Colonic mucosa (tissue), 4 donors: ENCODE measurements at places on chromosomes 2 and 18.
A peak's percentile ranks its signal among the peaks of the same experiment; 100 is the strongest.

DNA sequence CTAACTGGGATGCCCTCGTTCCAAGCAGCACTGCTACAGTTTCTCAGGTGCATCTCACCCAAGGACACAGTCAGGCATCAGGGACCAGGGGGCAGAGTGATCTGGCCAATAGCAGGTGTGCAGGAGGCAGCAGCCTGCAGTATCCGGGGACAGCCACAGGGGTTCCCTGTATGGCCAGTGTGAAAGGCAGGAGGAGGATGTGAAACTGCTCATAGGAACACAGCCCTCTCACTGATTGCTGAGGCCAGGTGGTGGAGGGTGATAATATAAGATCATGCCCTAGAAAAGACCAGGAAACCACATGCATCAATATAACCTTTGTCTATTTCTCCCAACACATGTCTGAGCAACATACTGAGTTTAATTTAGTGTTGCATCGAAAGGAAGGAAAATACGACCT, 112.7 kb upstream of the TACR1 start:
- H3K27me3 ChIP-seq = no peaks in the 10 kb centered on the region
- no peak overlapping the region for H3K27ac ChIP-seq
- no peak for DNase-seq
- no peaks in the 10 kb centered on the region for H3K4me1 ChIP-seq
- no peak overlapping the region for H3K4me3 ChIP-seq

DNA sequence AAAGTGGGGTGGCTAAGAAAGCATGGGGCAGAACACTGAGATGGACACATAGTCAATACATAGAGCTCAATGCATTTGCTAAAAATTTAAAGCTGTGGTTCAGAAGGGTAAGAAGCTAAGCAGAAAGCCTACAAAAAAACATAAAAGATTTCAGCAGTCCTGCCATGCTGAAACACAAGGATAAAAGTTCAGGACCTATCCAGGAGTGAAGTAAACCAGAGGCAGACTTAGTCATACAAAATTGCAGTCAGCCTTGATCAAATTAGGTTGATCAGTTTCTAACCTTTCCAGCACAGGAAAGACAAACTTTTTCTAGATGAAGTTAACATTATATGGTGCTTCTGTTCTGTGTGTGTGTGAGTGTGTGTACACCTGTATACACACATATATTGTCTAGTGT, 120.8 kb upstream of the RBMS1 start:
- H3K27me3 ChIP-seq = no peaks in the 10 kb centered on the region
- no peak overlapping the region for H3K27ac ChIP-seq
- no peak for DNase-seq

- DNase-seq = no peak
- H3K4me1 ChIP-seq = no peaks in the 10 kb centered on the region
- no peaks in the 10 kb centered on the region for H3K36me3 ChIP-seq
- H3K27ac ChIP-seq = no peak overlapping the region
- H3K27me3 ChIP-seq = no peaks in the 10 kb centered on the region
- no peak overlapping the region for H3K4me3 ChIP-seq
Observed at GRCh38 chr2:141393214-141393545, 737.6 kb downstream of the LRP1B start.

GRCh38 chr2:31429759-31430438, 15.4 kb upstream of the XDH start:
- peak overlapping the region; percentile 11 for H3K27ac ChIP-seq
- H3K27me3 ChIP-seq = no peaks in the 10 kb centered on the region
- H3K4me1 ChIP-seq = no peaks in the 10 kb centered on the region

DNA sequence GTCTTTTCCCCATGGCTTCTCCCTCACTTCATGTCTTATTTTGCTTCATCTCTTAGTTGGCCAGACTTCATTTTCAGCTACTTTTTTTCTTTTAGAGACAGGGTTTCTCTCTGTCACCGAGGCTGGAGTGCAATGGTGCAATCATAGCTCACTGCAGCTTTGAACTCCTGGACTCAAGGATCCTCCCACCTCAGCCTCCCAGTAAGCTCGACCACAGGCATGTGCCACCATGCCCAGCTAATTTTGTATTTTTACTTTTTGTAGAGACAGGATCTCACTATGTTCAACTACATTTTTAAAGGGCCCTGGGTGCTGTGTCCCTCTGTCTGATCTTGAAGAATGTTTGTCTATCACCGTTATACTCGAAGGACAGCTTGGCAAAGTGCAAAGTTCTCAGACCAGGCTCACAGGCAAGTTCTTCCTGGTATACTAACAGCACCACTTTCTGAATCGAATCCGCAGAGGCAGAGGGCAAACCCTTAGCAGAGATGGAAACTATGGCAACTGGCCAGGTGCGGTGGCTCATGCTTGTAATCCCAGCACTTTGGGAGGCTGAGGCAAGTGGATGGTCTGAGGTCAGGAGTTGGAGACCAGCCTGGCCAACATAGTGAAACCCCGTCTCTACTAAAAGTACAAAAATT, 60.9 kb downstream of the SOWAHC start:
- H3K4me1 ChIP-seq = peaks cover 24% of the 10 kb centered on the region
- peak overlapping the region; percentile 87 for H3K27ac ChIP-seq
- H3K4me3 ChIP-seq = no peak overlapping the region
- no peaks in the 10 kb centered on the region for H3K36me3 ChIP-seq
- H3K27me3 ChIP-seq = no peaks in the 10 kb centered on the region
- peak; percentile 88 for DNase-seq

DNA sequence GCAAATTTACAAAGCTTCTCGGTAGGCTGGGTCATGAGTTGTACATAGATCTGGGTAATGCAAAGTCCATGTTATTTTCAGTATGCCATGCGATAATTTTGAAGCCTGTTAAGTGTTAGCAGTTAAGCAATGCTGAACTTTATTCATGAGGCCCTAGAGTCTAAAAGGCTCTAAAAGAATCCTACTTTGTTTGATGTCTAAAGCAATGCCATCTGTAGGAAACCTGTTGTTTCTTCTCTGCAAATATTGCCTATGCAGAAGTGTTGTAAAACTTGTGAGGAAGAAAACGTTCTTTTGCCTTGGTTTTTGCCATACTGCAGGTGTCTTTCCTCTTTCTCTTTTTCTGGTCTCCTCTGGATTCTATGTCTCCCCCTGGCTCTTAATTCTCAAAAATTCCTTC, 9.1 kb downstream of the ARHGAP15 start:
- H3K4me3 ChIP-seq = no peak overlapping the region
- no peaks in the 10 kb centered on the region for H3K4me1 ChIP-seq
- H3K27ac ChIP-seq = no peak overlapping the region
- H3K27me3 ChIP-seq = no peaks in the 10 kb centered on the region
- no peaks in the 10 kb centered on the region for H3K36me3 ChIP-seq

DNA sequence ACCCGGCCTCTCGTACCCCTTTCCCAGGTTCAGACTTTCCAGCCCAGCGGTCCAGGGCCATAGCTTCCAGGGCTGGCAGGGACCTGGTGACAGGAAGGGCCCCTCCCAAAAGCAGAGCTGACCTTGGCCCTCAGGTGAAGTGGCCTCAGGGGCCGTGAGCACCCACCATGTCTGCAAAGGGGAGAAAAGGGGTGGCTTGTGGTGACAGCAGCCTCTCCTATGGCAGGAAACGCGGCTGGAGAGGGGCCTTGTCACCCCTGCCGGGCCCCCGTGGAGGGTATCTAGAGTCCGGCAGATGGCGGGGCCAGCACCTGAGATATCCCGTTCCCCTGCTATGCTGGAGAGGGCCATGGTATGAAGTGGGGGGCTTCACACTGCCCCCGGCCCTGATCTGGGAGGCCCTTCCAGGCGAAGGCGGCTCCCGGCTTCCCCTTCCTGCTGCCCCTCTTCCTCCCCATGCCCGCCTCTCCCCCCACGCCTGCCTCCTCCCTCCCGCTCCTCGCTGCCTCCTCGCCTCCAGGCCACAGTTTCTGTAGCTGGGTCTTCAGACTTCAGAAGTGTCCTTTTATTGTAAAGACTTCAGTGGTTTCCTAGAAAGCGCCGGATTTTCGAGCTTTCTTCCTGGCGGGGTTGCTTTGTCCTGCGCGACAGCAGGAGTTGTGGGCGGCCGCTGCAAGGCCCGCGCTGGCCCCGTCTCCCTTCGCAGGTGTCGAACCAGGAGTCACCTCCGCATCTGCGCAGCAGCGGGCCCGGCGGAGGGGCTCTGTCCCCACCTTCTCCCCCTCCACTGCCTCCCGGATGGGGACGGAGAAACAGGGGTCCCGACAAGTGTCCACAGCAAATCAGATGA, 240.5 kb upstream of the MYT1L start:
- H3K27ac ChIP-seq = no peak overlapping the region
- no peak for DNase-seq
- H3K4me1 ChIP-seq = no peaks in the 10 kb centered on the region
- no peak overlapping the region for H3K4me3 ChIP-seq
- H3K27me3 ChIP-seq = no peaks in the 10 kb centered on the region
- no peaks in the 10 kb centered on the region for H3K36me3 ChIP-seq

DNA sequence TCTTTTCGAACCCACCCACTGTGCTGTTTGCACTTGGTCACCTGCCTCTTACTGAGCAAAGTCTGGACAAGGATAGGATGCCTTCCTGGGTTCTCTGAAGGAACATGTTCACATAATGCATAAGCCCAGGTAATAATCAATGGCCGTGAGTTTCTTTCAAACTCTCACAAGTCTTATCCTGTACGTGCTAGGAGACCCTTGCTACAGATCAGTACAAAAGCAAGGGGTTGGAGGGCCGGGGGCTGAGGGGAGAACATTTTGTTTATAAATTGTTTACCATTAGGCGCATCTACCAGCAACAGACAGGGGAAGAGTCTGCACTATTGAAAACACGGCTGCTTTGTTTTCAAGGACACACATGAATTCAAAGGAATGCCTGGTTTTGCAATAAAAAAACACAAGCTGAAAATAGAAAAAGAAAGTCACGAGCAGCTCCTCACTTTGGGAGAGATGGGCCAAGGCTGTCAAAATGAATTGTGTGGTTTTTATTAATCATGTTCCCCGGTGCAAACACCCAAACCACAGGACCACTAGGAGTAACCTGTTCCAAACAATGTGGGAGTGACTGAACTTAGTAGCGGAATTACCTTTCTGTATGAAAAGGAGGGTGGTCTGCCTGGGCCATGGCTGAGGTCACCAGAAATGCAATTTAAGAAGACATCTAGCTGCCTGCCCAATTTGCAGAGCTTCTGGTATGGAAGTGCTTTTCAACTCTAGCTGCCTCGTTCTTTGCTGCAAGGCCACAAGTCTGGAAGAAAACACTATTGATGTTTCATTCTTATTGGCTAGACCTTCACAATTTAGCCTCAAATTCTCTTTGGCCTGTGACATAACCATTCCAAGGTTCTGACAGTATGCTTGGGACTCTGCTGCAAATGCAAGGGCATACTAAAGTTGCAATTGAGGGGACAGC, 73.5 kb downstream of the CCBE1 start:
- no peak overlapping the region for H3K27ac ChIP-seq
- no peaks in the 10 kb centered on the region for H3K4me1 ChIP-seq
- H3K27me3 ChIP-seq = no peaks in the 10 kb centered on the region
- DNase-seq = no peak
- H3K4me3 ChIP-seq = no peak overlapping the region

GRCh38 chr2:240255811-240256703, 115.6 kb upstream of the OTOS start:
- H3K4me1 ChIP-seq = no peaks in the 10 kb centered on the region
- no peaks in the 10 kb centered on the region for H3K36me3 ChIP-seq
- no peak overlapping the region for H3K4me3 ChIP-seq
- no peak overlapping the region for H3K27ac ChIP-seq

DNA sequence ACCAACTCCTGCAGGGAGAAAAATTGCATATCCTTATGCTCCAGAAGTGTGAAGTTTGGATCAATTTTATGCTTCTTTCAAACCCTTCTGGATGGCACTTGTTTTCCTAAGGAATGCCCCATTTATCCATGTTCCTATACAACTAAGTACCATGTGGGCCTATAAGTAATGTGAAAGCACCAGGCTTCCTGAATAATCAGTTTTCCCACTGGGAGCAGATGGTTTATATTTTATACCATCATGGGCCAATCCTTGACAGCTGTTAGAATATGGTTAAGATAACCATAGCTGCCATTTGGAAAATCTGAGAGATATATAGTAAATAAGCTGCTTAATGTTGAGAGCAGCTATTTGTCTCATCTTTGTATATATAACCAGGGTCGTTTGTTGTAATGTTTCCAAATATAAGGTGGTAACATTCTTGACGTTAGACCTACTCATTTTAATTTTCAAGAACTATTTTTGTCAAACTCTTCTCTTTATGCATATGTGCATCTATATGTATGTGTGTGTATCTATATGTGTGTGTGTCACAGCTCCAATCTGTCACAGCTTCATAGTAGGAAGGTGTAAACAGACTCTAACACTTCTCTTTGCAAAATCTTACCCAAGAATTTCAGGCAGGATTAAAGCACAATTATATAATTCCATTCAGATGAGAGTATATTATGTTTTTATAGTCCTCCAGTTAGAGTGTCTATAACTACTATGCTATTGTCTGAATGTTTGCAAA, 458.7 kb upstream of the GCFC2 start:
- DNase-seq = no peak
- H3K36me3 ChIP-seq = no peaks in the 10 kb centered on the region
- H3K4me3 ChIP-seq = no peak overlapping the region
- no peak overlapping the region for H3K27ac ChIP-seq
- H3K27me3 ChIP-seq = no peaks in the 10 kb centered on the region
- H3K4me1 ChIP-seq = no peaks in the 10 kb centered on the region

DNA sequence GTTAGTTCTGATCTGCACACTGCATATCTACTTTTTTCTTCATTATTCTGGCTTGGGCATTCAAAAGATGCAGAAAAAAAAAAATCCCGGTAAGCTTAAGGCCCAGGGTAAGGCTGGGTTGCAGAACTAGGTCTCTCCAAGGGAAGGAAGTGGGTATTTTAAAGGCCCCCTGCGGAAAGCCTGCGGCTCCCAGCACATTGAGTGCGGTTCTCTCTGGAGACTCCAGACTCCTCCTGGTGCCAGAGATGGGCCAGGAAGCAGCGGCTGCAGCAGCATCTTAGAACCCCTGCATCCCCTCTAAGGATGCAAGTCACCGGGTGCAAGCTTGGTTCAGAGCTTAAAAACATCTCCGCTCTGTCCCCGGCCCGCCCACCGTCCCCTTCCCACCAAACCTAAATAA, 49.5 kb downstream of the TGIF1 start:
- H3K4me3 ChIP-seq = peak overlapping the region; percentile 41
- H3K27ac ChIP-seq = no peak overlapping the region
